ENCODE measurements at places on chromosomes 5 and 9.

DNA sequence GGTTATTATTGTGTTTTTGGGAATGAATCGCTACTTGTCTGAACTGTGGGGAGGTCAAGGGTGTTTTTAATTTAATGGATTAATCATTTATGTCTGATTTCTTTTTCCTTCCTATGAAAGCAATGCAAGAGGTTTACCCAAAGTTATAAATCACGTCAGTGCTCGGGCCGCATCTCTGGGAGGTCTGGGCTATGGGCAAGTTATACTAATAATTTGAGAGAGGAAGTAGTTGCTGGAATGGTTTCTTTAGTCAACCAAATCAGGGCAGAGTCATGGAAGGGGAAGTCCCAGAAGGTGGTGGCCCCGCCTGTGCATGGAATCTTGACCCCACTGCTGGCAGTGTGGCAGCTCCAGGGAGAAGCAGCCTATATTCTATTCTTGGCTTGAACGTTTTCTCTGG lies 180.2 kb downstream of the HSPA4 start:
- DNase-seq: no peak

- DNase-seq: no peak
These were observed 182.2 kb downstream of the FSTL4 start for GRCh38 chr5:133430095-133430494.

- no peak for DNase-seq
These were observed 361.6 kb downstream of the NPR3 start for GRCh38 chr5:33072726-33073125.

DNA sequence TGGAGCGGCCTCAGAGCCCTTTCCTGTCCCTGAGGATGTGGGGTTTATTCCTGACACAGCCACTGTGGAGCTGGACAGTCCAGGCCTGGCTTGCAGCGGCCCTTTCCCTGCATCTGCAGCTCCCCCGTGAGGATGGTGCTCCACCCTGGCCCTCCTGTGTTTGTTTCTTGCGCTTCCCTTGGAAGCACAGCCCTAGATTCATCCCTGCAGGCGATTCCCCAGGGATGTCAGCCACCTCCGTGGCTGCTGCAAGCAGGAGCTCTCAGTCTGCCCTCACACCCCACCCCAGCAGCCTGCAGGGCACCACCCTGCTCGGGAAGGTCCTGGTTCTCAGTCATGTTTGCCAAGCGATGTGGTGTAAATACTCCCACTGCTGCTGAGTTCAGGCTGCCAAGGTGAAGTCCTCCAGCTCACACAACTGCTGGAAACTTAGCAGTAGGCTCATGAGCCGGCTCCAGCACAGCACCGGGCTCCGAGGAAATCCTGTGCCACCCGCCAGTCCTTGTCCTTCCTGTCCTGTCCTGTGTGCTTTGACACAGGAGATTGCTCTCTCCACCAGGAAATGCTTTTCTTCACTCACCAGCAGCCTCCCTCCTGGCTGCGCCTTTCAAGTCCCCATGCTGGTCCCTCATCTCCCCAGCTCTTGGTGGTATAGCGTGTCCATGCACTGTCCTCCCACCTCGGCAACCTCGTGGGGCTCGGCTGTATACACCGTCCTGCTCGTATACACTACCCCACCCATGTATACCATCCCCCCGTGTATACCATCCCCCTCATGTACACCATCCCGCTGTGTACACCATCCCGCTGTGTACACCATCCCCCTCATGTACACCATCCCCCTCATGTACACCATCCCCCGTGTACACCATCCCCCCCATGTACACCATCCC lies 16.2 kb downstream of the ROPN1L start:
- no peak for DNase-seq

GRCh38 chr5:91712718-91713117 lies 329.6 kb upstream of the ARRDC3 start:
- no peak for DNase-seq

- DNase-seq: no peak
These were observed 243.0 kb upstream of the PTGER4 start for GRCh38 chr5:40436535-40437237.

DNA sequence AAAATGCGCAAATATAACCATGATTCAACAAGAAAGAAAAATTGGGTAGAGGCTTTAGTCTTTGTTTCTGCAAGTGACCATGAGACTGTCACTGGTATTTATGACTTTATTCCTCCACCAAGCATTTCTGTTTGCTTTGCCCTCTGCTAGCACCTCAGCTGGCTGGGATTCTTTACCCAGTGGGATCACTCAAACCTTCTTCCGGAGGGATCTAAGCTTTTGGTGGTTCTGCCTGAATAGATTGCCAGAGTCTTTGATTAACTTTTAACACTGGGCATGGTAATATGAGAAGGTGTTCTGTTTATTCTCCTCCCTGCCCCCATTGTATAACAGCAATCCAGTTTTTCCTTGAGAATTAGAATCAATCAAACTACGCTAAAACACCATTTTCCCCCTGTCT lies 59.1 kb upstream of the FBN2 start:
- DNase-seq: no peak

GRCh38 chr9:133731876-133732638 lies 6.1 kb downstream of the SARDH start:
- DNase-seq: peak; percentile 19

GRCh38 chr5:174119468-174119881 lies 74.0 kb downstream of the NSG2 start:
- DNase-seq: no peak

GRCh38 chr9:85741095-85741874 lies 469 bp downstream of the AGTPBP1 start:
- peak; percentile 2 for DNase-seq

DNA sequence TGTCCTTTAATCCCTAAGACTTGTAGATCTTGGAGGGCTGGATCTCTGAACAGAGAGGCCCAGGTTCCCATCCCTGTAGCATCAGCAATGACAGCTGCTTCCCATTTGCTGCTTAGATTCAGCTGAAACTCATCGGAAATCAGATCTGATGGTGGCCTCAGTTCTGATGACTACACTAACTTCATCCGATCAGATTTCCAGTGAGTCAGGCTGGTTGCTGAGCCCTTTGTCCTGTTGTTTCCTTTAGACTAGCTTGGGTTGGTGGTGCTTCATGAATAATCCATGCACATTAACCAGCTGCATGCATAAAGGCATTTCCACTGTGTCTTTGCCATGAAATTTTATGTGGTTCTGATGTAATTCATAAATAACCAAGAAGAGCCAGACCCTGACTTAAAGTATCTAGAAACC lies 195.2 kb upstream of the TUT7 start:
- DNase-seq: peak; percentile 91

Measured in GM04504 (cell line).